ENCODE measurements at places on chromosomes 2 and 18.

DNA sequence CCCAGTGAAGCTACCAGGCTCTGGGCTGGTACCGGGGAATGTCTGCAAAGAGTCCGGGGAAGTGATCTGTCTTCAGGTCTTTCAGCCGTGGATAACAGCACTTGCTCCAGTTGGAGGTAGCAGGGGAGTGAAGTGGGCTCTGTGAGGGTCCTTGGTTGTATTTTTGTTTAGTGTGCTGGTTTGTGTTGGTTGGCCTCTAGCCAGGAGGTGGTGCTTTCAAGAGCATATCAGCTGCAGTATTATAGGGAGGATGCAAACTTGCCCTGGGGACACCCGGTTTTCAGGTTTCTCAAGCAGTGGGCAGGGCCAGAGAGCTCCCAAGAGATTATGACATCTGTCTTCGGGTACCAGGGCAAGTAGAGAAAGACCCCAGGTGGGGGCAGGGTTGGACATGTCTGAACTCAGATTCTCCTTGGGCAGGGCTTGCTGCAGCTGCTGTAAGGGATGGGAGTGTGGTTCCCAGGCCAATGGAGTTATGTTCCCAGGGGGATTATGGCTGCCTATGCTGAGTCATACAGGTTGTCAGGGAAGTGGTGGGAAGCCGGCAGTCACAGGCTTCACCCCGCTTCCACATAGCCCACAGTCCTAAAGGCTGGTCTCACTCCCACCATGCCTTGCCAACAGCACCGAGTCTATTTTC lies 34.4 kb downstream of the ACAA2 start:
- DNase-seq, result no peak
- peaks cover 49% of the 10 kb centered on the region for H3K36me3 ChIP-seq
- no peaks in the 10 kb centered on the region for H3K27me3 ChIP-seq

DNA sequence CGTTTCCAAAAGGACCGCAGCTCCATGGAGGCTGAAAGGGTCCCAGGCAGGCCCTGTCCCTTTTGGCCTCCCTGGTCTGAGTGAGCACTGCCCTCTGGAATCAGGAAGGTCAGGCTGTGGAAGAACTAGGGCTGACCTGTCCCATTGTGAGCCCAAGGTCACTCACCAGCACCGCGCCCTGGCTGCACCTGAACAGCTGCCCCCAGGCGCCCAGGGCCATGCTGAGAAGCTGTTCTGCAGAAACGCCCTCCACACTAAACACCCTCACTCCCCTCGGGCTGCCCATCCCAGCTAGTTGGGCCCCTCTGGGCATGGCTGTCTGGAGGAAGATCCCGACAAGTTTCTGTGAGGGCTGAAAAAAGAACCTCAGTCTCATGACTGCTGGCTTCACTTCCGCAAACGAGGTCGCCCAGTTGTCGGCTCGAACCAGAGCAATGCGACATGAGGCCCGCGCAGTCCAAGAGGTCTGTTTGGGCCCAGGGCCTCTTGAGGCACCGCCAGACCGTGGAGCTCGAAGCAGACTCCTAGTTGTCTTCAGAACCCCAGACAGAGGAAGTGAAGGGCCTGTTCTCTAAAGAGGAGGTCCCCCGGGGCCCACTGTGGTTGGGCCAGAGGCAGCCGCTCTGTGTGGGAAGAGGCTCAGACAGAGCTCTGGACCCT lies 64.4 kb downstream of the INPP5D start:
- H3K27ac ChIP-seq, result no peak overlapping the region
- H3K27me3 ChIP-seq, result no peaks in the 10 kb centered on the region
- DNase-seq, result no peak
- H3K4me3 ChIP-seq, result no peak overlapping the region
- H3K4me1 ChIP-seq, result peaks cover 25% of the 10 kb centered on the region

- peak overlapping the region; percentile 64 for H3K27ac ChIP-seq
- H3K27me3 ChIP-seq, result peaks cover 73% of the 10 kb centered on the region
- peaks cover 8% of the 10 kb centered on the region for H3K4me1 ChIP-seq
- peak; percentile 8 for DNase-seq
- H3K4me3 ChIP-seq, result peak overlapping the region; percentile 14
- H3K36me3 ChIP-seq, result peaks cover 7% of the 10 kb centered on the region
Observed at GRCh38 chr18:78981394-78981831, 1.8 kb downstream of the SALL3 start.

- H3K27me3 ChIP-seq, result peaks cover 78% of the 10 kb centered on the region
- H3K27ac ChIP-seq, result no peak overlapping the region
- H3K36me3 ChIP-seq, result no peaks in the 10 kb centered on the region
- DNase-seq, result no peak
Observed at GRCh38 chr2:236367506-236368289, 103.5 kb upstream of the ASB18 start.

- peaks cover 13% of the 10 kb centered on the region for H3K36me3 ChIP-seq
- no peak overlapping the region for H3K4me3 ChIP-seq
- H3K27me3 ChIP-seq, result no peaks in the 10 kb centered on the region
Observed at GRCh38 chr2:134233728-134234136, 20.1 kb upstream of the MGAT5 start.

Data from activated CD8-positive, alpha-beta memory T cell treated with anti-CD3 and anti-CD28 coated beads, Interleukin-2, amount 10 ng/mL, durations not matched to agents 7 days and 5 days (primary cell).